ENCODE measurements at places on chromosomes 12 and 14.
A peak's percentile ranks its signal among the peaks of the same experiment; 100 is the strongest.

- no peak for DNase-seq
Measured at GRCh38 chr12:130576371-130576816, 139.7 kb downstream of the RIMBP2 start.

DNA sequence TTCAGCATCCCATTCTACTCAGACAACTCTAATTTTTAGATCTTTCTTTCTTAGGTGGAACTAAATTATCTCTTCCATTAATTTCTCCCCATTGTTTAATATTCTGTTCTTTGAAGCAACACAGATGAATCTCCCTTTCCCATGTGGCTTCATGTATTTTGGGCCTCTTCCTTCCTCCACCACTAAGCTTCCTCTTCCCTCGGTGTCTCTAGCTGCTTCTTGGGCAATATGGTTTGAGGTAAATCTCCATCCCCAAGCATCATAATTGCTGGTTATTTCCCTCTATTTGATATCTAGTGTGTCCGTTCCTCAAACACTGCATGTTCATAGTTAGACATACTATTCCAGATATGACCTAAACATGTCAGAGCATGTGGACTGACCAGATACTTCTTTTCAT lies 119.2 kb downstream of the PELI2 start:
- DNase-seq, result no peak

GRCh38 chr14:102066041-102066451 lies 20.8 kb downstream of the HSP90AA1 start:
- DNase-seq, result no peak

- no peak for DNase-seq
Measured at GRCh38 chr12:72201457-72201856, 70.7 kb upstream of the TRHDE start.

DNA sequence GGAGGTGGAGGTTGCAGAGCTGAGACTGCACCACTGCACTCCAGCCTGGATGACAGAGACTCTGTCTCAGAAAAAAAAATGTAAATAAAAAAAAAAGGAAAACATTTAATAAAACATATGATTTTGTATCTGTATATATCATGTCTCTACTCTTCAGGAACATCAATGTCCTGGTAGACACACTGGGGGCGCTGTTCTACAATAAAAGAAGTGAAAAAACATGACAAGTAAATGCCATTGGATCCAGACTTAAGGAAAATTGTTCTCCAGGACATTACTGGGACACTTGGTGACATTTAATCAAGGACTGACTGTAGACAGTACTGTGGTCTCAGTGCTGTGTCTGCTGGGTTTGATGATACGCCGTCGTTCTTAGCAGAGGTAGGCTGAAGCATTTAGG lies 15.5 kb upstream of the KLC1 start:
- no peak for DNase-seq

GRCh38 chr12:120749256-120749655 lies 23.6 kb downstream of the ACADS start:
- no peak for DNase-seq

GRCh38 chr14:102085488-102085887 lies 1.4 kb downstream of the HSP90AA1 start:
- no peak for DNase-seq

GRCh38 chr14:26621364-26621763 lies 23.5 kb upstream of the NOVA1 start:
- no peak for DNase-seq

DNA sequence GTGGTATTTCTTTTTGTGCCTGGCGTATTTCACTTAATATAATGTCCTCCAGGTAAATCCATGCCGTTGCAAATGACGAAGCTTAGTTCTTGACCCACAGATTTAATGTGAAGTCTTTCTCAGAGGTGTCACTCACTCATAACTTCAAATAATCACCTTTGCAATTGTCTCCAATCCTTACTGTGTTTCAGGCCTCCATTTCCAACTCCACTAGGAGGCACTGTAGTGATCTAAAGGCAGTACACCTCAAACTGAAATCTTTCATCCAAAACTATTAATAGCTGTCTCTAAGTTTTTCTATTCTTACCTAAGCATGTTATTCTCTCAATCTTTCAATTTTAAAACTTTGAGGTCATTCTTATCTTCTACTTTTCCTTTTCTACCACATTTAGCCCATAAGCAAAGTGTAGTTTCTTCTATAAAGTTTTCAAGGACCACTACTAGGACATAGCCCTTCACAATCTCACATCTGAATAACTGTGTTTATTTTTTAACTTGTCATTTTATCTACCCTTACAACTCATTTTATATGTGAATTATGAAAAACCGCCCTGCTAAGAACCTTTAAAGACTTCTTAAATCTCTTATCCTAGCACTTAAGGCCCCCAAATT lies 25.5 kb upstream of the FBXO34 start:
- DNase-seq, result no peak

GRCh38 chr12:92259291-92259690 lies 113.6 kb upstream of the BTG1 start:
- DNase-seq, result no peak

DNA sequence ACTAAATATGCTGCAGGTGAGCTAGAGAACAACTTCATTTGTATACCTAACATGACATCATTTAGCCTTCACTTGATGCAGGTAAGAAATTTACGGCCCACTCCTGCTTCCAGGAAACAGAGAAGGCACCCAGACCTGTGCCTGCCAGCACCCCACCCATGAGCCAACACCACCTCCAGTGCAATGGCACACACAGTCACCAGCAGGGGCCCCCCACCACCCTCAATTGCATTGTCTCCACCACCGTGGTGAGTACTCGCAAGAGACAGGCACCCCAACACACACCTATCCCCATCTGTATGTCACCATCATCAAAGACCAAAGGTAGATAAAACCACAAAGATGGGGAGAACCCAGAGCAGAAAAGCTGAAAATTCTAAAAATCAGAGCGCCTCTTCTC lies 107.6 kb downstream of the KLHL28 start:
- no peak for DNase-seq

GRCh38 chr14:81555051-81555450 lies 21.4 kb upstream of the SEL1L start:
- no peak for DNase-seq

DNA sequence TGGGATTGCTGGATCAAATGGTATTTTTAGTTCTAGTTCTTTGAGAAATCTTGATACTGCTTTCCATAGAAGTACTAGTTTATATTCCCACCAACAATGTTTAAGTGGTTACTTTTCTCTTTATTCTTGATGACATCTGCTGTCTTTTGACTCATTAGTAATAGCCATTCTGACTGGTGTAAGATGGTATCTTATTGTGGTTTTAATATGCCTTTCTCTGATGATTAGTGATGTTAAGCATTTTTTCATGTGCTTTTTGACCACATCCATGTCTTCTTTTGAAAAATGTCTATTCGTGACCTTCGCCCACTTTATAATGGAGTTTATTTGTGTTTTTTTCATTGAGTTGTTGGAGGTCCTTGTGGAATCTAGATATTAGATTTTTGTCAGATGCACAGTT lies 865.7 kb downstream of the SLC6A15 start:
- DNase-seq, result peak; percentile 7

- DNase-seq, result no peak
Measured at GRCh38 chr14:31057035-31057434, 30.9 kb upstream of the STRN3 start.

DNA sequence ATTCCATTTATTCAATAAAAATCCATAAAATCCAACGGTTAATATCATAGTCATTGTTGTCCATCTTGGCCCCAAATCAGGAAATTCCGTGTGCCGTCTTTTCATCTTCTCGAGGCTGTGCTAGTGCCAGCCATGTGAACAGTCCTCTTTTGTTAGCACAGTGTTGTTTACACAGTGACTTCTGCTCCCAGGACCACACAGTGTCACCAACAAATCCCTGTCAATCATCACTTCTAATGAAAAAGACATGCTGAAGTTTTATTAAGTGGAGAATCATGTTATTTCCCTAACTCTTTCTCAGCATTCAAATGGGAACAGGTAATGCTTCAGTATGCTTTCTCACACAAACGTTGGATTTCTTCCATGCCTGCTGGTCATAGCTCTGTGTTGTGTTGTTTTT lies 1.9 kb upstream of the SLCO1A2 start:
- no peak for DNase-seq

DNA sequence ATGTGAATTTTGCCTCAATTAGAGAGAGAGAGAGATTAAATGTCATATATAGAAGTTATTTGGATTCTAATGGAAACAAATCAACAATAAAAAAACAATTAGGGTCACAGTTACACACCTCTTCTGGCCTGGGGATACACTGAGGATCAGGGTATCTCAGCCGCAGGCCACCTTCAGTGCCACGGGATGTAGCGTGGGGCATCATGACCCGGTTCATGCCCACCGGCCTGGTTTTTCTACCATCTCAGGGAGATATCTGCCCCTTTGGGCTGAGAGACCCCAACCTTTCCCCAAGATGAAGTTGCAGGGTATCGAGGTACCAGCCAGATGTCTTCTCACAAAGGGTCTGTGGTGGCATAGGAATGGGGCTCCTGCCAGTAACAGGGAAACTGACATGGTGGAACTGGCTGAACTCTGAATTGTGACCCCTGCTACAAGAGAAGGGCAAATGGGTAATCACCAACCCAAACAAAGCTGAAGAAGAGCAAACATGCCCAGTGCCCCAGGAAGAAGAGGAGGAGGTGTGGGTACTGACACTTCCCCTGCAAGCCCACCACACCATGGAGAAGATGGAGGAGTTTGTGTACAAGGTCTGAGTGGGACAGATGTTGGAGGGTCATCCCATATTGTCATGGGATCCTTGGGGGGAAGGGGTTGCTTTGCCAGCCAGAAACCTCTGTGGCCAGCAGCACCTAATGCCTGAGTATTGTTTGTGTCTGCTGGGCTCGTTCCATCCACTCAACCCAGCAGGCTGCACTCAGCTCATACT lies 19.5 kb downstream of the SERPINA3 start:
- no peak for DNase-seq

- DNase-seq, result no peak
Measured at GRCh38 chr14:34425095-34425851, 36.8 kb downstream of the SPTSSA start.

DNA sequence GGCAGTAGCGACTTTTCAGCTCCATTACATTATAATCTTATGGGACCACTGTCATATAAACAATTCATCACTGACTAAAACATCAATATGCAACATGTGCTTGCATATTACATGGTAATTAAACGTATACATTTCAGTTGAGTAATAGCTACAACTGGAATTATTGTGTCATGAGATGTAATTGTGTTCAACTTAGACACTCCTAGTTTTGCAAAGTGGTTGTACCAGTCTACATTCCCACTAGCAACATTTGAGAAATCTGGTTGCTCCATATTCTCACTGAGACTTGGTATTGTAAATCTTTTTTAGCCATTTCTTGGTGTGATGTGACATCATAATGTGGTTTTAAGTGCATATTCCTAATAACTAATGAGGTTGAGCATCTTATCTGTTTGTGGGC lies 90.0 kb downstream of the CAPZA3 start:
- DNase-seq, result no peak

GRCh38 chr12:64392221-64392620 lies 1.7 kb upstream of the C12orf56 start:
- no peak for DNase-seq

DNA sequence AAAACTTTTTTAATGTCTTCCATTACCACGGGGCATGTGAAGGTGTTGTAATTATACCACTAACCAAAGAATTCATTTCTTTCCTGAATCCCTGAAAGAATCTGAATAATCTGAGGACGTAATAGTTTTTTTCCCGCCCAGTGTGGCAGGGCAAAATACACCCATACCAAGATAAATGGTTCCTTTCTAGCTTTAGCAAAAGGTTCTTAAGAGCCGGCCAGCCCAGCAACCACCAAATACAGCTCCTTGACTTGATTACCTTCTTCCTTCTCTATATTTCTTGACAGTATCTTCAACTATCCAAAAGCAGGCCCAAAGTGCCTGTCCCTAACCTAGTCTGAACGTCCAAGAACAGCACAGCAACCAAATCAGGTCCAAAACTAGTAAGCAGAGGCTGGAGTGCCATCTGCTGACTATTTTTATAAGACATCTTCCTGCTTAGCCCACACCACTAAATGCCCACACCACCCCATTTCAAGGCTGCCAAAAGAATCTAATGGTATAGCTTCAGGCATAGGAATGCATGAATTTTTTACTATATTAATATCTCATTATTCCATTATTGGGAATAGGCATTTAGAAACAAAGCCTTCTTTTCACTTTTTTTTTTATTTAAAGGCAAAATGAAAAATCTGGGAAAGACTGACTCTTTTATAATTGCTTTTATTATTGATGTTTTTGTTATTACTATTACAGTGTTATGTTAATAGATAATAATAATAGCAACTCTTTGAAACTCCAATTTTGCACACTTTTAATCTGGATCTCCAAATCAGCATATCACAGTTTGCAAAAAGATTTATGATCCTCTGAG lies 524.4 kb downstream of the MED13L start:
- peak; percentile 51 for DNase-seq

DNA sequence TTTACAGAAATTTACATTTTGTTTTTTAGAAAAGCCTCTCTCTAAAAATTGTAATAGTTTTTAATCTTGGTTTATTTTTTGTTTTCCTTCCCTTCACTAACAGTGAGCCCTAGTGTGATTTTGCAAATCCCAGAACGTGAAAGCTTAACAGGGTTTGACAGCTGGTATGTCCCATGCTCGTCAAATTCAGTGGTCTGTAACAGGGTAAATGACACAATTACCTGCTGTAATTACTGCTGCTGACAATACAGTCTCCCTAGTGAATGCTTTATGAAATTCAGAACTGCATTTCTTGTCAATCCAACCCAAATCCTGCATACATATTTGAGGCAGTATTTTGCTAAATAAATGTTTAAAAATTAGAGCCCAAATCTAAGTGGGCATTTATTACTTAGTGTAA lies 249.2 kb downstream of the NELL2 start:
- no peak for DNase-seq

- no peak for DNase-seq
Measured at GRCh38 chr14:55807053-55807880, 227.3 kb downstream of the KTN1 start.

DNA sequence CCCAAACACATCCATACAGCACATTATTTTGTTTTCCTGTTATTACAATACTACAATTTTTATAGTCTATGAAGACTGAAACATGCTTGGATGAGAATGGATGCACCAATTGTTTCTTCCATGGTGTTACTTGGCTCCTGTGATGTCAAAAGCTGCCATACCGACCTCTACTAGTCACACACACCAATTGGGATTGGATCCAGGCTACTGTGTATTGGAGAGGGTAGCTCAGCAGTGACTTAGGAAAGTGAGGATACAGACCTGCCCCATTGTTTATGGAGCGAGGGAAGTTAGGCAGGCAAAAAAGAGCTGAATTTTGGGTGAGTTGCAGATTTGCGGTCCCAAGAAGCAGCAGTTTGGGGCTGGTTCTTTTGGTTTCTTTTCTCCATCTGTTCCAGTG lies 30.8 kb upstream of the AKAP6 start:
- no peak for DNase-seq
